ENCODE measurements at places on chromosomes 7 and 10.

GRCh38 chr7:100745184-100745583 lies 11.8 kb downstream of the ZAN start:
- DNase-seq, result no peak

DNA sequence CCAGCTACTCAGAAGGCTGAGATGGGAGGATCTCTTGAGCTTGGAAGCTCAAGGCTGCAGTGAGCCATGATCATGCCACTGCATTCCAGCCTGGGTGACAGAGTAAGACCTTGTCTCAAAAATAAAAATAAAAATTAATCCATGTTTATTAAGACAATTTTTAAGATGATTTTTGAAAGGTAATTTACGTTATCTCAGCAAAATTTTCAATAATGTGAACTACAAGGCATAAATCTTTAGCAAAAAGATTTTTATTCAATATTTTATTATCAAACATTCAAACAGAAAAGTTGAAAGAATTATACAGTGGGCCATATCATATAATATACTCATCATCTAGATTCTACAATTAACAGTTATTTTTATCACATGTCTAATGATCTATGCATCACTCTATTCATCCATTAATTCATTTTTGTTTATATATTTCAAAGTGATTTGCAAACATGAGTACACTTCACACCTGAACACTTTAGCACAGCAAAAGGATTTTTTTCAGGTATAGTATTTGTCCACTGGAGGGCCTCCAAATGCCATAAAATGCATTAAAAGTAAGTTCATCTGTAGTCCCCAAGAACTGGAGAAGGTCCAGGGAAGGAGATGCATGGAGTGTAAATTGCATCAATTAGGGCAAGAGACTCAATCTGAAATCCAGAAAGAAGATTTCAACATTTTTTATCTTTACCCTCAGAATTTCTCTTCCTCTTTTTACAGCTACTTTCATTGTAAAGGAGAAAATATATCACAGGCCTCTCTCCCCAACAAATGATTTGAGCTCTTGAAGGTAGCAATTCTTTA lies 38.6 kb upstream of the RSBN1L start:
- DNase-seq, result peak; percentile 11

- DNase-seq, result peak; percentile 63
Observed at GRCh38 chr10:97858001-97858439, 8.4 kb downstream of the GOLGA7B start.

DNA sequence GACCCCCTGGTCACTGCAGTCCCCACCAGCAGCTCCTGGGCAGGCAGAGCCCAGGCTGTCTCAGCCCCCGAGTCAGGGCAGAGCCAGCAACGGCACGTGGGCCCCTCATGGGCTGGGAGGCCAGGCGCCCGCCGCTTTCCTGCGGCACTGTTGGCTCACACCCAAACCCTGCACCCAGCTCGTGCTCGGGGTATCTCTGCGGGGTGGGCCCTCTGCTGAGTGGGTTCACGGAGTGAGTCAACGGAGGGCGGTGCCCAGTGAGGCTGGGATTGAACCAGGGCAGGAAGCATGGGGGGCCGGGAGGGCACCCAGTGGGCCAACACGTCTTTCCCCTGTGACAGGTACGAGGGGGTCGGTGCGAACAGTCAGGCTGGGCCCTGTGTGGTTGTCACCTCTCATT lies 28.9 kb downstream of the ADAP1 start:
- DNase-seq, result peak; percentile 69

DNA sequence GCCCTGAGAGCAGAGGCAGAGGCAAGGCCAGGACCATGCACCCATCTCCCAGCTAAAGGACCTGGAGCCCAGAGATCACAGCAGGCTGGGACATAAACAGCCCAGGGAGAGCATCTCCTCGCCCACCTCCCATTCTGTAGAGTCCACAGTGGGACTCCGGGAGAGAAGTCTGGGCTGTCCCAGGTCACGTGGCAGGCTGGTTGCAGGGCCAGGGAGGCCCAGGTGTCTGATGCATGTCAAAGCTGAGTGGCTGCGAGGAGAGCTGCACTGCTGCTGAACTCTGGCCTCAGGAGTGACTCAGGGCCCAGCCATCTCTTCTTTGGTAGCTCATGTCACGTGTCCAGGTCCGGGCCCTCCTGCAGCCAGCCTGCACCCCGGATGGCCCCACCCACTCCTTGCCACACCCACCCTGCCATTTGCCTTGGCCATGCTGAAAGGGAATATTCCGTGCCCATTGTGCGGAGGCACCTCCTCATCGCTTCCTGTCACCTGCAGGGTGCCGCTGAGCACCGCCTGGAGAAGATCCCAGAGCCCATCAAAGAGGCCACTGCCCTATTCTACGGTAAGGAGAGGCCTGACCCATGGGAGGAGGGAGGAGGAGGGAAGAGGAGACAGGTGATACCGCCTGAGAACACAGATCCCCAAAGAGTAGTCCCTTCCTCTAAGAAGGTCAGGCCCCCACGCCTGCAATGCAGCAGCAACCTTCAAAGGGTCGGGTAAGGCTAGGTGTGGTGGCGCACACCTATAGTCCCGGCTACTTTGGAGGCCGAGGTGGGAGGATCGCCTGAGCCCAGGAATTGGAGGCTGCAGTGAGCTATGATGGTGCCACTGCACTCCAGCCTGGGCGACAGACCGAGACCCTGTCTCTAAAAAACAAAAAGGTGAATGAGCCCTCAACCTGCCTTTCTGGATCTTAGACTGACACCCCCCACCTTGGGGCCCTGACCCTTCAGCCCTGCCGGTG lies 12.6 kb upstream of the SH2B2 start:
- DNase-seq, result peak; percentile 92

DNA sequence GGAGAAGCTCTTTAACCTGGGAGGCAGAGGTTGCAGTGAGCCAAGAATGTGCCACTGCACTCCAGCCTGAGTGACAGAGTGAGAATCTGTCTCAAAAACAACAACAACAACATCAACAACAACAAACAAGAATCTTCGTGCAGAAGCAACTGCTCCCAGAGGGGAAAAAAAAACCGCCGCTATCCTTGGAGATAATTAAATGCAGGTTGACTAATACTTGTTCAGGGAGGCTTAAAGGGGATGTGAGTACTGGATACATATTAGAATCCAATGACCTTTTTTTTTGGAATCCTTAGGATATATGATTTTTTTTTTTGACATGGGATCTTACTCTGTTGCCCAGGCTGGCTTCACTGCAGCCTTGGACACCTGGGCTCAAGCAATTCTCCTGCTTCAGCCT lies 89.6 kb upstream of the FAM171A1 start:
- DNase-seq, result no peak

DNA sequence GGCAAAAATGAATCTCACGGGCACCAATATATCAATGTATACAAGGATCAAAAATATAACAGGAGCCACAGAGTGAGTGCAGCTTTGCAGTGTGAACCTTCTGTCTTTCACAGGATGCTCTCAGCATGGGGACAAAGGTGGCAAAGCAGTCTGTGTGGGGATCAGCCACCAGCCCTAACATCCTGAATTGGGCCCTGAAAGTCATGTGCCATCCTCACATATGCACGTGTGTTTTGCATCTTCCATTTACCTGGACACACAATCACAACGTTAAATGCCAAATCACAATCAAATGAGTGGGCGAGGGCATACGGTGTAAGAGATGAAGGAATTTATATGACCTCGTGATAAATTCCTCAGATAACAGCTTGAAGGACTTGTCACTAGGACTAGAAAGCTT lies 6.5 kb downstream of the TAS2R16 start:
- no peak for DNase-seq

DNA sequence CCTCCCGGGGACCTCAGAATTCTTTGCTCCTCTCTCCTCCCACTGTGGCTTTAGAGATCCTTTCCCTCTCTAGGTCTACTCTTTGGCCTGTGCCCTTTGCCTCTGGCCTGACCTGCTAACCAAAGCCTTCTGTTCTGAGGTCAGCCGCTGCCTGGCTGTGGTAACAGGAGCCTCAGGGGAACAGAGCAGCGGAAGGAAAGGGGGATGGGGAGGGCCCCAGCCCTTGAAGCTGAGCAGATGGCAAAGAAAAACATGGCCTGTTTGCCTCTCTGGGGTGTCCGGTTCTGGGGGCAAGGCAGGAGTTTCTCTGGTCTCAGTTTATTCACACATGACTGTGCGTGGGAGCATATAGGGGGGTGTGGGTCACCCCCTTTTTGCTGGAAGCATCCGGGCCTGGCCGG lies 28.2 kb downstream of the COL26A1 start:
- DNase-seq, result peak; percentile 66

DNA sequence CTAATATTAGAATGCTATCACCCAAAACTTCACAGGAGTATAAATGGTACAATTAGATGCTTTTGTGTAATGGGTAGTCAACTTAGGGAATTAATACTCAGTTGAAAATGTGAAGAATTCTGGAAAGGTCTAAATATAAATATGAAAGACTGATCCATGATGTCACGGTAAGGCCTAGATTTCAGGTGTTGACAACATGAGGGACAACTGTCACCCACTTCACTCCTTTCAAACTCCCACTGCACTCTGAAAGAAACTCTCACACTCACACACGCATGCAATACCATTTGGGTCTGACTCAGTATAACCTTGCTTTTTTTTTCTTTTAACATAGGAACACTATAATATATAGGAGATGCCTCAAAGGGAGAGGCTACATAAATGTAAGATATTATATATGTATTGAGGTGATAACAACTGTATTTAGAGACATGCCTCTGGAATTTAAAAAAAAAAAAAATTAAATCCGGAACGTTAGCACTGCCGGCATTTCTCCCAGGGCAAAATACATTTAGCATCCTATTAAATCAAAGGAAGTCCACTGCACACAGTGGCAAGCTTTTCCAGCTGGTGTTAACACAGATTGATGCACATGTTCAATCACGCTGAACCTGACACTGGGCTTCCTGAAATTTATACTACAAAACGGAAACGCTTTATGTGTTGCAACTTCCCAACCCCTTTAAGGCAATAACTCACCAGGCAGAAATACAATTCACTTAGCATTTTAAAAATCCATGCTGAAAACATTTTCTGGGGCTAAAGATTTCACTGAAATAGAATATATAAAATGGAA lies 74.9 kb downstream of the RSU1 start:
- DNase-seq, result no peak

DNA sequence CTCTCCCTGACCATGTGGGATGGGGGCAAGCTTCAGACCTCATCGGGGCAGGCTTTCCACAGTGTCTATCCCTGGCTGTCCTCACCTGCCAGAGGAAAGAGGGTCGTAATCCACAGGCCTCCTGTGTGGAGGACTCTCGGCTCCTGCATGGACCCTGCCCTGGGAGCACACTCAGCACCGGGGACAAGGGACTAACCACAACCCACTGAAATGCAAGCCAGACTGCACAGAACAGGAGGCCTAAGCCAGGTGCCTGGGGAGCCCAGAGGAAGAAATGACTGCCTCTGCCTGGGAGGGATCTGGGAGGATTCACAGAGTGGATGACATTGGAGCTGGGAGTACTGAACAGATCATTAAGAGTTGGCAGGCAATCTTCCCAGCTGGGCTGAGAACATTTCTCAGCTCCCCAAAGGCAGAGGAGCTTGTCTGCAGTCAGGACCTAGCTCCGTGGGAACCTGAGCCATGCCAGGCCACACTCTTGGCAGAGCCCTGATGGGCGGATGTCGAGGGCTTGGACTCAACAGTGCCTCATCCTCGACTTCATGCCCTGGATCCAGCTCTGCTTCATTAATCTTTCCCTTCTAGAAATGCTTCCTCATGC lies 213.4 kb downstream of the USP6NL start:
- DNase-seq, result peak; percentile 52

GRCh38 chr7:31408140-31408729 lies 67.7 kb upstream of the NEUROD6 start:
- DNase-seq, result peak; percentile 79

DNA sequence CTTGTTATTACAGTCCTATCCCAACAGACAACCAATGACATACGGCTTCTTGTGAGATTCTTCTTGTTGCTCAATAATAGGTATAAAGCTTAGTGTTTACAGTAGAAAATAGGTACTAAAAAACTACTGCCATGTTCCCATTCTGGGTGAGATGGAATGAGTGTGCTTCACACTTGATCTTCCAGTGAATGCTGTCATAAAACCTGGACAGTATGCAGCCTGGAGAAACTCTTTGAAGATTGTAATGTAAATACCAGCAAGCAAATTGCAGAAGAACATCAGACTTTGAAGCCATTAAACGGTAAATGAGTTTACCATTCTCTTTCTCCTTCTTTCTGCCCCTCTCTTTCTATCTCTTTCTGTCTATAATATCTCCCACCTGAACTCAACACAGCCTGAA lies 663.7 kb upstream of the COBL start:
- DNase-seq, result no peak

- DNase-seq, result no peak
Observed at GRCh38 chr7:45980973-45981372, 59.9 kb upstream of the IGFBP3 start.

DNA sequence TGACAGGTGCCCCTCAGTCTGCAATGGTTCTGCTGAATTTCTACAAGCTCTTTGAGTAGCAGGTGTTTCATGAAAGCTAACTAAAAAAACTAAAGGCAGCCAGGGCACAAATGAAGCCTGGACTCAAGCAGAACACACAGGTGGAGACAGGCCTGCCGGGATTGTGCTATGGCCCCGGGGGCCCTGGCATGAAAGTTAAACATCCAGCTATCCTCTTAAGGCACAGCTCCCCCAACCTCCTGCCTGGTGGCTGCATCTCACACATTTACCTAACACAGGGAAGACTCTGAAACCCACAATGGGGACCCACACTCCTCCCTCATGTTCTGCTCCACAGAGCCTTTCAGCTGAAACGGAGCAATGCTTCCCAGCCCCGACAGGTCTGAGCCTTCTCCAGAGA lies 76.3 kb upstream of the CAMK2B start:
- no peak for DNase-seq

GRCh38 chr10:71799608-71800453 lies 26.5 kb upstream of the VSIR start:
- no peak for DNase-seq

DNA sequence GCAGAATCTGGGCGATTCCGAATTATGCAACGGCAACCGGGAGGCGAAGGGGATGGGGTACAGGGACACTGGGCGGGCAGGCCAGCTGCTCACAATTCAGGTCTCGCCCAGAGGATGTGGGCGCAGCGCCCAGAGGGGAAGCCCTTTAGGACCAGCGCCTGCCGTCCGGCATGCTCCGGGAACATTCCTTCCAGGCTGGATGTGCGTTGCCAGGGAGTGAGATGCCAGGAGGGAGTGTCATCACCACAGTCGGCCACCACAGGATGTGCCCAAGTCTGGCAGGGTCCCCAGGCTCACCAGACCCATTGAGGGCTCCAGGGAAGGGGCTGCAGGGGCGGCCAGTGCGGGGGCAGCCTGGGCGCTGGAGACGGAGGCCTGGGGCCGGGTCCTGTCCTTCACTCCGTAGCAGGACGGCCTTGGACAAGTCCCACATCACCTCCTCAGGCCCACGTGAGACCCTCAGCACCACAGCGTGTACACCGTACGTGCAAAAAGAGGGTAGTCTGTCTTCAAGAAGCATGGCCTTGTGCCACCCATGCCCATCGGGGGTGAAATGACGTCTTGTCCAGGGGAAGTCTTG lies 63.9 kb downstream of the FOXL3 start:
- DNase-seq, result peak; percentile 57
